Trophoblast cell (in vitro differentiated cells and primary cell): ENCODE measurements at places on chromosomes 6 and 20.

DNA sequence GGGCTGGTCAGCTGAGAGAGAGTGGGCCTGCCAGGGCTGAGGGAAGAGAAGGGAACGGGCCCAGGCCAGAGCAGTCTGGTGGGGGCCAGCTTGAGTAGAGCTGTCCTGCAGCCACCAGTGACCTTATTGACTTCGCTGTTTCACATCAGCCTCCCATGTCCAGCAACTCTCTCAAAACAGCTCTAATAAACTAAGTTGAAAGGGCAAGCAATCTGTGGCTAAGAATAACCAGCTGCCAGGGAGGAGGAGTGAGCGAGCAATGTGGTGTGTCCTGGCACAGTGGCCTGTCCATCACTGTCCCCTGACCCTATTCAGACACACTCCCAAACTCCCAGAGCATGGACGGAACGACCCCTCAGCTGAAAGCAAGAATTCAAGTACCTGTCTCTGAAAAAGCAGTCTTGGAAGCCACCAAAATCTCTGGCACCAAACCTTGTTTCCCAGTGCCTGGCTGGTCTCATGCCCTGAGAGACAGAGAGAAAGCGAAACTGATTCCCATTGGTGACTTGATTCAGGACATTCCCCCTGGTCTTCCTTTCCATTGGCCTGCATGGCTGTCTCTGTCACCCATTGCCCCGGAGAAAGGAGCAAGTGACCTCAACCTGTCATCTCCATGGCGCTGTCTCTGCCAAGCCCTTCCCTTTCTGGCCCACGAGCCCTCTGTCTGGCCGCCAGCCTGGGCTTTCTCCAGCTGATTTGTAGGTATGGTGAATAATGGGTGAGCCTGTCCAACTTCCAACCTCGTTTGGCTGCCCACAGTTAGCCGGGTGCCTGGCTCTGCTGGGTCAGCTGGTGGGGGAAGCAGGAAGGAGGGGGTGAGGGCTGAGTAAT, at the start of gene DDO:
TSS of gene DDO (minus strand) at position 490 of the 831 bp plus-strand sequence. CDS start 2,113 bp downstream, outside the sequence.
- DNase-seq, result peak; percentile 3

GRCh38 chr20:61321481-61321880, 69.4 kb downstream of the CDH4 start:
- DNase-seq, result no peak

- DNase-seq, result no peak
These were observed 52.1 kb upstream of the CD93 start for GRCh38 chr20:23138226-23138625.

DNA sequence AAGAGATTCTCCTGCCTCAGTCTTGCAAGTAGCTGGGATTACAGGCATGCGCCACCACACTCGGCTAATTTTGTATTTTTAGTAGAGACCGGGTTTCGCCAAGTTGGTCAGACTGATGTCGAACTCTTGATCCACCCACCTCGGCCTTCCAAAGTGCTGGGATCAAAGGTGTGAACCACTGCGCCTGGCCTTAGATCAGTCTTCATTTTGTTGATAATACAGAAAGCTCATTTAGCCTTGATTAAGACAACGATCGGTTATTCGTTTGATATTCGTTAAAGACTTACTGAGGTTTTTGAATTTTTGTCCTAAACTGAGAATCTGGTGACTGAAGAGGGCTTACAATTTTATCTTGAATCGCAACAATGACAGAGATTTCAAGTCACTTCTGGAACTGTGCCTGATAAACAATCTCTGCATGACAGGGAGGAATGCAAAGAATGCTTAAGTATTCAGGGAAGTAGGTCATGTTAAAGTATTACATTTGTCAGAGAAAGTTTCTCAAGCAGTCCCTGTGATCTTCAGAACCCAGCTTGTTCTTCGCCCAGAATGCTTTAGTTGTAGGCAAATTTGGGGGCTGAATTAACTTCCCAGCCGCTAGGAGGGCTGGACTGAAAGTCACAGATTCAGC, 14.8 kb downstream of the AKAP12 start:
- DNase-seq, result peak; percentile 35

- DNase-seq, result peak; percentile 77
These were observed 108.1 kb downstream of the TMEM200A start for GRCh38 chr6:130473886-130474285.

- DNase-seq, result no peak
These were observed 9.4 kb upstream of the ACSS1 start for GRCh38 chr20:25067102-25067987.

DNA sequence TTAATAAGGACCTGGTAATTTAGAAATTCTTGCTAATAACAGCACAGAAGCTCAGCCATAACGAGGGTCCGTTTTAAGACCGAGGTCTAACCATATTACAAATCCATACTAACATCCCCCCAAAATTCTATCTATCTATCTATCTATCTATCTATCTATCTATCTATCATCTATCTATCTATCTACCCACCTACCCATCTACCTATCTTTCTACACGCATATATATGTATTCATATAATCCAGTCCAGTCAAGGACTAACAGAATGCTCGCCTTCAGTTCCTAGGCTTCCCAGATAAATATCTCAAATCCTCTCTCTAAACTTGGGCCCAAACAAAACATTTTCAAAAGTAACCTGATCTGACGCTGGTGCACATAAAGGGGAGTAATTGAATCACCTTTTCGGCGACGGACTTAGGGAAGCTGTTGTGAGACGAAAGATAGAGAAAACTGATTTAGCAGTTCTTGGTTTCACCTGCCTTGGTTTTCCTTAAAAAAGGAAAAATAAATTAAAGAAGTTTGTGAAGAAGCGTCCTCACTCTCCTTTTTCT, 14.5 kb downstream of the HMGN4 start:
- DNase-seq, result peak; percentile 28

DNA sequence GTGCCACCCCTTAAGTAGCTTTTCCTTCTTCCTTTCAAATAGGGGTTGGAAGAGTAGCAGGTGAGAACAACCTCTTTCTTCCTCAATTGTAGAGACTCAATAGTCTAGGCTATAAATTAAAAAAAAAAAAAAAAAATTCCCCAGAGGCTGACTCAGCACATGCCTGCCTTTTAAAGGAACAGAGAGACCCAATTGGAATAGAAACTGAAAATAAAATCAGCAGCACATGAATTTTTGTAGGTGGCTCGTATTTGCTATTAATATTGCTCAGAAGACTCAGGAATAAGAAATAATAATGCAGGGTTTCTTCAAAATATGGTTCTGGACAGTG, 19.3 kb downstream of the TOP1 start:
- no peak for DNase-seq

- peak; percentile 14 for DNase-seq
These were observed at the start of gene CDH22 for GRCh38 chr20:46308258-46309157. TSS of gene CDH22 (minus strand) at chr20:46308498. CDS start at chr20:46251294, 57,204 bp downstream.

DNA sequence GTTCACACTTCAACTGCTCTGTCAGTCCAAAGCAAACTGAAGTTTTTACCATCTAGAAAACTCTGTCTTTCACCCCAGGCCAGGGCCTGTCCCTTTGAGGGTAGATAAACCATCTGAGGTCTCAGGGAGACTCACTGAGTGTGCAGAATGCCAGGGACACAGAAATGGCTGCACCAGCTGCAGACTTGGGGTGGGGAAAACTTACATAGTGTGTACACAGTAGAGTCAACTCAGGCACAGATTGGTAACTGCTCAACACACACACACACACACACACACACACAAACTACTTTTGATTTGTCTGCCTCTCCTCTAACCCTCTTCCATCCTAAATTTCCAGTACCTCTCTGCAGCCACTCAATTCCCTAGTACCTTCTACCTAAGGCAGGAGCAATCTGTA, 374.9 kb upstream of the JAG1 start:
- DNase-seq, result no peak

DNA sequence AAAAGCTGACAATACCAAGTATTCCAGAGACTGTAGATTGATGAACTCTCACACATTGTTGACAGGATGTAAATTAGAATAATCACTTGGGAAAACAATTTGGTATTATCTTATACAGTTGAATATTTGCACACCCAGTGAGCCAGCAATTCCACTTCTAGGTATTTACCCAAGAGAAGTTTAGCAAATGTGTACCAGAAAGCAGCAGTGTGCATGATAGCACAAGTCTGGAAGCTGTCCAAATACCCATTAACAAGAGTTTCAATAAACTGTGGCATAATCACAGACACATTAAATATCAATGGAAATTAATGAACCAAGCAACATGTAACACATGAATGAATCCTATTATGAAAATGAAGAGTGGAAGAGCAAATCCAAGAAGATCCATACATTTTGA, 233.6 kb downstream of the TPBG start:
- DNase-seq, result no peak

DNA sequence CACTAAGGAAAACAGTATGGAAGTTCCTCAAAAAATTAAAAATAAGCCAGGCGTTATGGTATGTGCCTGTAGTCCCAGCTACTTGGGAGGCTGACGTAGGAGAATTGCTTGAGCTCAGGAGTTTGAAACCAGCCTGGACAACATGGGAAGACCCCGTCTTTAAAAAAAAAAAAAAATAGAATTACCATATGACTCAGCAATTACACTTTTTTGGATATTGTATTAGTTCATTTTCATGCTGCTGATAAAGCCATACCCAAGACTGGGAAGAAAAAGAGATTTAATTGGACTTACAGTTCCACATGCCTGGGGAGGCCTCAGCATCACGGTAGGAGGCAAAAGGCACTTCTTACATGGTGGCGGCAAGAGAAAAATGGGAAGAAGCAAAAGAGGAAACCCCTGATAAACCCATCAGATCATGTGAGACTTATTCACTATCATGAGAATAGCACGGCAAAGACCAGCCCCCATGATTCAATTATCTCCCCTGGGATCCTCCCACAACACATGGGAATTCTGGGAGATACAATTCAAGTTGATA, 10.8 kb upstream of the SMIM29 start:
- DNase-seq, result no peak

DNA sequence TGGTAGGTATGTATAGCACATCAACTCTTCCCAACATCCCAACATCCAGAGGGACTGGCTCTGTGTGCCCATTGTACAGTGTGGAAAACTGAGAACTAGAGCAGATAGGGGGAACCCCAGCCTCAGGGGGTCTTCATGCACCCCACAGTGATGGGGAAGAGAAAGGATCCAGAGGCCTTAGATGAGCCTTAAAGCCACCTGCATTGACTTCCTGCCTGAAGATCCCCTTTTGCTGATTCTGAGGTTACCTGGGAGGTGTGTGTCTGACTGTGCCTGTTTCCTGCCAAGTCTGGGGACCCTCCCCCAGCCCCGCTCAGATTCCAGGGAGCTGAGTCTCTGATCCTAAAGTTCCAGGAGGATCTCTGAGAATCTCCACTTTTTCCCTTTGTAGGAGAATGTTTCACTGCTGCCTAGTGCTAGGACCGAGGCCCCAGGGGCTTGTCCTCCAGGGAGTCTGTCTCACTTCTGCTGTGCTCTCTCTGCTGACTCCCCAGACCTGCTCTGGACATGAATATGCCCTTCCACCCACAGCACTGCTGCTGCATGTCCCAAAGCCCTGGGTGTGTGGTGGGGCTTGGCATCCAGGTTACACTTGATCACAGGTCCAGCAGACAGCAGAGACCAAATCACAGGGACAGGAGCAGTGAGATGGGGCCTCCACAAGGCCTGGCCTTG, 12.8 kb upstream of the PGC start:
- no peak for DNase-seq

DNA sequence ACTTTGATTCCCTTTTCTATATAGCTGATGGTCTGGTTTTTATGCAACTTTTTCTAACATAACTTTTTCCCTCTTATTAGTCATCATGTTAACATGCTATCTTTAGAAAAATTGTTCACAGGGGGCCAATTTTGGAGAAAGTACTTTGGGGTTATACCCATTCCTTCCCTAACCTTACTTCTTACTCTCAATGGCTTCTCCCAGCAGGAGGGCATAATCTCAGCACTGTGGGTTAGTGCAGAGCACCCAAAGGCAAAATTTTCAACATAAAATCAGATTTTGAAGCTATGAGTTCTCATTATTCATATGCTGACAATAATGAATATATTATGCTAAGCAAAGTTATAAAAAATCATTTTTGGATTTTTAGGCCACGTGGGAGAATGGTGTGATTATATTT, 299.2 kb downstream of the SLC35F1 start:
- no peak for DNase-seq

- peak; percentile 44 for DNase-seq
These were observed 6.4 kb upstream of the SDC4 start for GRCh38 chr20:45354423-45355208.

DNA sequence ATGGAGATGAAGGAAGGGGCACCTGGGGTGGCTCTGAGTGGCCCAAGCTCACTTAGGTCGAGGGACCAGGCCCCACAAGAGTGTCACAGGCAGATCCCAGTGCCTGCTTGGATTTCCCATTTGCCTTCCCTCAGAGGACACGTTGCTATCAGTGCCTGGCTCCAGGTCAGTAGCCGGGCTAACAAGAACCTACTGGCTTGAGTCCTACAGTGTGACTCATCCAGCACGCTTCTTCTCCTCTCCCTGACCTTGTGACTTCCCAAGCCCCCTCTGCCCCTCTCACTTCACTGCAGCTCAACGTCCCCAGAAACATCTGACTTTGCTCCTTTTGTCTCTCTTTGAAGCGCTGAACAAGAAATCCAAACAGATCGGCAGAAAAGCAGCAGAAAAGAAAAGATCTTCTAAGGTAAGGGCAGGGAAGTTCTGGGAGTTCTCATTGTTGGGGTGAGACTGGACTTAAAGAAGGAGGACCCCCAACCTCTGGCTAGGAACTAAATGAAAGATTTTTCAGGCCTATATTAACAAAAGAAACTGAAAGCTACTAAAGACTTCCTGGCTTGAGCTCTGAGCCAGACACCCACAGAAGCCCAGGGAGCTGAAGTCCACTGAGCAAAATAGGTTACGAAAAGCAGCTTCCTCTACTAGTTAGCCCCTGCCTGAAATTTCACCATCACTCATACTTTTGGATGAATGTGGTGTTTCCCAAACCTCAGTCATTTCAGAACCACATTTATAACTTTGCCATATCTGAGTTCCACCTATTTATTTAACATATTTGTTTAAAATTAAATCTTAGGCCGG, 21.5 kb downstream of the ASIP start:
- no peak for DNase-seq

DNA sequence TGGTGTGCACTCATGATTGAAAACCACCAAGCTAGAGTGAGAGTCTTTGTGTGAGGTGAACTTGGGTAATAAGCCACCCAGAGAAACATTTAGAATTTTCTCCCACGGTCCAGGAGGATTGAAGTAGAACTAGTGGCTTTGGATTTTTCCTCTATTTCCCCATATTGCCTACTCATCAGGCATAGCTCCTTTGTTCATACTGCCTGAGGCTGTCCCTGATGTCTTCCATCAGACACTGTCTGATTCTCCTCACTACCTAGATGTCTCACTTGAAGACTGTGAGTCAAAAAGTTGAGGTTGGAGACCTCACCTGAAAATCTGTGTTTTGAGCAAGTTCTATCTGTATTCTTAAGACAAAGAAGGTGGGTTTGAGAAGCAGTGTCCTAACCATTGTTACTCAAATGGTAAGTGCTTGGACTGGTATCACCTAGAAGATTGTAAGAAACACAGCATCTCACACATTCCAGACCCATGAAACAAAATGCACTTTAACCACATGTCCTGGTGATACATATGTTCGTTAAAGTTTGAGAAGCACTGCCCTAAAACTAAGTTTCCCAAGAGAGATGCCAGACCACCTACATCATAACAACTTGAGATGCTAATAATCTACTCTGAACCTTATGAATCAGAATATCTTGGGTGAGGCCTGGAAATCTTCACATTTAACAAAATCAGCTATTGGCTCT, 523.4 kb upstream of the BTBD3 start:
- peak; percentile 72 for DNase-seq
